Calu3 (cell line): ENCODE measurements at places on chromosomes 11 and 22. TPM values are rescaled to one million over a fixed set of nuclear protein-coding genes. Genes with fewer than 3 reads are reported as not detected.

- H3K4me3 ChIP-seq: no peak overlapping the region
- no peak for DNase-seq
- H3K27me3 ChIP-seq: no peaks in the 10 kb centered on the region
- H3K27ac ChIP-seq: no peak overlapping the region
- H3K36me3 ChIP-seq: no peaks in the 10 kb centered on the region
Measured at GRCh38 chr11:110525883-110526282, 96.1 kb downstream of the FDX1 start.

ADM2 gene
- total RNA-seq: 10.2 and 13.6 TPM in 2 replicates

DNA sequence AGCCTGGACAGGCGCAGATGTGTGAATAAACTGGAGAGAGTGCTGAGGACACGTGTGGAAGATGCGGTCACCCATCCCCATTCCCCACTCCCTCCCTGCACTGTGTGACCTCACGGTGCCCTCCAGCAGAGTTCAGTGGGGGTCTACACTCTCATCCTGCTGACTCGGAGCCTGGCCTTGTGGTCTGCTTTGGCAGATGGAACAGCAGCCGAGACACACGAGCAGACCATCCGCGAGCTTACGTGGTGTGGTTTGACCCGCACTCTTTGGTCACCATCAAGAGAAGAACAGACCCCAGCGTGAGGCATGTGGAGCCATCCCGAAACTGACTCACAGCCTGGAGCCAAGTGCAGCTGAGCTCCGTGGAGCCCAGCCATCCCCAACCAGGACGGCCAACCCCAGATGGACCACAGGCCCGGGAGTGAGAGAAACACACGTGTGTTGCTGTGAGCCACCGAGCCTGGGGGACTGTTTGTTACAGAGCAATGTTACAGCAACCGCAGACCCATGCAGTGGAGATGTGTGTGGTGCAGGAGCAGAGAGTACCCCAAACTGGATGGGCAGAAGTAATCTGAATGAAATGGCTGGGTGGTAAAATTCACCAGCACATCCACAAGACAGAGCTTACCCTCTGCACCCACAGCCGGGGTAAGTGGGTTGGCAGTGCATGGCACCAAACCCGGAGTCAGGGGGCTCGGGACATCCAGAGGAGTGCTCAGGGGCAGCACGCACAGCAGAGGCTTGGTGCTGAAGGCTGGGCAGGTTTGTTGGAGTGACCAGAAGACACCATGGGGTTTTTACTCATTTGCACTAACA, 90.7 kb downstream of the RTL6 start:
- no peak overlapping the region for H3K27ac ChIP-seq
- no peak for DNase-seq
- no peaks in the 10 kb centered on the region for H3K4me1 ChIP-seq
- no peak overlapping the region for H3K4me3 ChIP-seq
- H3K36me3 ChIP-seq: peaks cover 6% of the 10 kb centered on the region

FGF19 gene
- 0.73 and 1.4 TPM in 2 replicates for total RNA-seq

- no peaks in the 10 kb centered on the region for H3K4me1 ChIP-seq
- H3K36me3 ChIP-seq: no peaks in the 10 kb centered on the region
- no peak overlapping the region for H3K27ac ChIP-seq
- DNase-seq: no peak
- H3K4me3 ChIP-seq: no peak overlapping the region
- peaks cover 83% of the 10 kb centered on the region for H3K27me3 ChIP-seq
Measured at GRCh38 chr11:123429336-123429735, 733 bp upstream of the GRAMD1B start.

DNA sequence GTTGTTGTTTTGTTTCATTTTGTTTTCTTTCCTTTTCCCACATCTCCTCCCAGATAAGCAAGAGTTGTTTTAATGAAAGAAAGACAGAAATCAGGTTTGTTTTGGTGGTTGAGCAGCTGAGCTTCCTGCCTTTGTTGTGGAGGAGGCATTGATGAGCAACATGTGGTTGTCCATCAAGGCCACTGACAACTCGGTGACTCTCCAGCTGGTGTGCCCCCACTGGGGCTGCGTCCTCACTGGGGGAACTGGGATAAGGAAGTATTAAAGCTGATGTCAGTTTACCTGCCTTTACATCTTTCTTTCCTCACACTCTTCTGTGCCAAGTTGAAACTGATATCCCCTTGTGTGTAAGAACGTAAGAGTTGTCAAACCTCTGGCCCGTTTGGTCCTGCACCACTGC, 5.9 kb downstream of the VPS26B start:
- H3K27ac ChIP-seq: no peak overlapping the region
- DNase-seq: no peak
- no peak overlapping the region for H3K4me3 ChIP-seq
- no peaks in the 10 kb centered on the region for H3K27me3 ChIP-seq

DNA sequence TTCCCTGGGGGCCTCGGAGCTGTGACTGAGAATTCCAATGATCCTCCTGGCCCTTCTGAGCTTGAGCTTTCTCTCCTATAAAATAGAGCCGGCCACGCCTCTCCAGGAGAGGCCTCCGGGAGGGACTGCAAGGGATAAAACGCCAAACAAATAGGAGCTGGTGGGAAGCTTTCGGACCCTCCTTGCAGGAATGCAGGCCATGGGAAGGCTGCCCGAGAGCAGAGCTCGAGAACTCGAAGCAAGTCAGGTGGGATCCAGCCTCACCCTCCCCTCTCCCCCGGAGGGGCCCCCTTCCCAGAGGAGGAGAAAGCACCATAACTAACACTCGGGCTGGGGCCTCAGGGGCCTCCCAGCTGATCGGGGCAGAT, 34.6 kb downstream of the FLRT1 start:
- peaks cover 5% of the 10 kb centered on the region for H3K36me3 ChIP-seq
- H3K4me1 ChIP-seq: no peaks in the 10 kb centered on the region
- no peak overlapping the region for H3K4me3 ChIP-seq

CLCF1 gene
- total RNA-seq: 7.1 and 7.5 TPM in 2 replicates

KIRREL3 gene
- total RNA-seq: 0.15 and 0.26 TPM in 2 replicates
